ENCODE measurements at places on chromosomes 2 and 18. TPM values are rescaled to one million over a fixed set of nuclear protein-coding genes. Genes with fewer than 3 reads are reported as not detected.

The IL37 gene
- not detected for total RNA-seq

The CHRNG gene
- total RNA-seq = not detected

The TUBA3D gene
- total RNA-seq = not detected

The ALPG gene
- total RNA-seq = not detected

The TCF23 gene
- not detected for total RNA-seq

The LYG2 gene
- not detected for total RNA-seq

The TRMT61B gene
- total RNA-seq = 20.1 TPM

The AMER3 gene
- total RNA-seq = not detected

The ERFE gene
- 0.24 TPM for total RNA-seq

The AQP12B gene
- total RNA-seq = not detected

The ARHGEF33 gene
- total RNA-seq = 0.09 TPM

The UPP2 gene
- total RNA-seq = not detected

The LYPD6 gene
- total RNA-seq = not detected

The LOXHD1 gene
- not detected for total RNA-seq

The GALNT3 gene
- 4.9 TPM for total RNA-seq

The HTR2B gene
- total RNA-seq = not detected

The GAL3ST2 gene
- total RNA-seq = 1.2 TPM

The EN1 gene
- not detected for total RNA-seq

The PPP1R7 gene
- total RNA-seq = 111 TPM

The BZW1 gene
- 489 TPM for total RNA-seq

The KATNAL2 gene
- not detected for total RNA-seq
